NCI-H446 (cell line): ENCODE measurements at places on chromosomes 13 and 19.

DNA sequence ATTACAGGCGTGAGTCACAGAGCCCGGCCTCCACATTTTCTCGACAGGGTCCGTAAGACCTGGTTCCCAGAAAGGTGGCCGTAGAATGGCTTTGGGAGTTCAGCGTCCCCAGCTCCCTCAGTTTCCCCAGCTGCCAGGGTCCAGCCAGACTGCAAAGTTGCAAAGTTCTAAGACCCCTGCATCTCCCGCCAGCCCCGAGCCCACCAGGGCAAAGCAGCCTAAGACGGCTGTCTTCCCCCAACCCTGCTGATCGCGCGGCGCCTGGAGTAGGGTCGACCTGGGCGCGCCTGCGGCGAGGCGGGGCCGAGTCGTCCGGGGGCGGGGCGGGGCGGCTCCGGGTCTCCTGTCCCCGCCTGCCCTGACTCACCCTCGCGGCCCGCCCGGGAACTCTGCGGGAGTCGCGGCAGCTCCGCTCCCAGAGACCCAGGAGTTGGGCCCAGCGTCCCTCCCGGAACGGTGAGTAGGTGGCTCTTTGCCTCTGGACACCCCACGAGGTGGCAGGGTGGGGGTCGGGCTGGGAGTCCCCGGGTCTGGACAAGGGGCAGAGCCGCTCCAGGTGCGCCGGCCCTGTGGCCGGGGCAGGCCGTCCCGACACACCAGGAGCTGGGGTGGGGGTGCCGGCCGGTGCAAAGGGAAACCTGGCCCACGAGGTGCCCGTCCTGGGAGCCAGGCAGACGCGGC lies at the start of gene LRRC8E:
Gene LRRC8E (plus strand): TSS at position 366 of the 681 bp plus-strand sequence. CDS start 7,094 bp downstream, outside the sequence.
- DNase-seq: no peak

- no peak for DNase-seq
Observed at GRCh38 chr13:102236341-102236740, 165.5 kb downstream of the FGF14 start.

GRCh38 chr13:21446656-21447055 lies 12.4 kb downstream of the ZDHHC20 start:
- DNase-seq: no peak

DNA sequence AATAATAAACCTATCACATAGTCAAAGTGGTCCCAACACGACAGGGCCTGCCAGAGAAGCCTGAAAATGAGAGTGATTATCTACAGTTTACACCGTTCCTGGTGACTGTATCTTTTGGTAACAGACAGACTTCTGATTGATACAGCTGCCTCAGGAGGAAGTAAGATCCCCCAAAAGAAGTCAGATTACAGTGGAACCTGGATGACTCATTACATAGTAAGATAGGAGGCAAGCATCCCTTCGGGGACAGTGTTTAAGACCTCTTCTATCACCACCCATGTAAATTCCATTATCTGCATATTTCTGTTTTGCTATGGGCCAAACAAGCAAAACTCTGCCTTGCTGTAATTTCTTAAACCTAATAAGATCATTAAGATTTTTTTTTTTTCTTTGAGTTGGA lies 44.0 kb upstream of the FLT1 start:
- no peak for DNase-seq

DNA sequence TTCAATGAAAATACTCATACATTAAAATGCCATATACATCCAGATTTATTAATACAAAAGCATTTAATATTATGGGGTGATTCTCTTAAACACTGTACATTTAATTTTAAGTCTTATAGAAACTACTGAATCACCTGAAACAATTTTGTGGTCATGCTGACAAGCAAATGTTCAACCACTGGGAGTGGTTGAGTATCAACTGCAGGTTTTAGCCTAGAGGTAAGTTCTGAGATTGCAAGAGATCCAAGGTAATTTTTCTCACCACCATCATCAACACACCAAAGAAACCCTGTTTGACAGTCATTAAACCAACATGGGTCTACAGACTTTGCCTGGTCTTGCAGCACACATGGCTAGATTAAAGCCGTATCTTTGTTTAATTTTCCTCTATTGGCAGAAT lies 196.3 kb downstream of the LHFPL6 start:
- no peak for DNase-seq

DNA sequence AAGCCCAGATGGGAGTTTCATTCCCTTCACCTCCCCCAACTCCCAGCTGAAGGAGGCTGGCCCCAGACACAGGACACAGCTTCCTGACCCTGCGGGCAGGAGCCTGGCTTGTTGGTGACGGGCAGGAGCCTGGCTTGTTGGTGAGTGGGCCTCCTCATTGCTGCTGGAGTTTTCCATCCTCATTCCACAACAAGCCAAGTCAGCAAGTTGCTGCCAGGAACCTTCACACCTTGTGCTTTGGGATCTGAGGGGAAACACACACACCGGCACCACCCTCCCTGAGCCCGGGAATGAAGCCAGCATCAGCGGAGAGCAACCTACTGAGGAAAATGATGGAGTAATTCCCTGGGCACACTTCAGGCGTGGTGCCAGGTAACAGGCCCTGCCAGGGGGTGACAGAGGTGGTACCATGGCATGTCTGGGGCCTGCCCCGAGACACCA lies 74.9 kb downstream of the ALOX5AP start:
- DNase-seq: no peak

- no peak for DNase-seq
Observed at GRCh38 chr19:4967738-4968461, 1.0 kb upstream of the KDM4B start.

- peak; percentile 99 for DNase-seq
Observed at GRCh38 chr19:55599842-55600661, at the start of gene ZNF524. ZNF524 (plus strand) TSS chr19:55600288; CDS start chr19:55602113, 1,825 bp downstream.

DNA sequence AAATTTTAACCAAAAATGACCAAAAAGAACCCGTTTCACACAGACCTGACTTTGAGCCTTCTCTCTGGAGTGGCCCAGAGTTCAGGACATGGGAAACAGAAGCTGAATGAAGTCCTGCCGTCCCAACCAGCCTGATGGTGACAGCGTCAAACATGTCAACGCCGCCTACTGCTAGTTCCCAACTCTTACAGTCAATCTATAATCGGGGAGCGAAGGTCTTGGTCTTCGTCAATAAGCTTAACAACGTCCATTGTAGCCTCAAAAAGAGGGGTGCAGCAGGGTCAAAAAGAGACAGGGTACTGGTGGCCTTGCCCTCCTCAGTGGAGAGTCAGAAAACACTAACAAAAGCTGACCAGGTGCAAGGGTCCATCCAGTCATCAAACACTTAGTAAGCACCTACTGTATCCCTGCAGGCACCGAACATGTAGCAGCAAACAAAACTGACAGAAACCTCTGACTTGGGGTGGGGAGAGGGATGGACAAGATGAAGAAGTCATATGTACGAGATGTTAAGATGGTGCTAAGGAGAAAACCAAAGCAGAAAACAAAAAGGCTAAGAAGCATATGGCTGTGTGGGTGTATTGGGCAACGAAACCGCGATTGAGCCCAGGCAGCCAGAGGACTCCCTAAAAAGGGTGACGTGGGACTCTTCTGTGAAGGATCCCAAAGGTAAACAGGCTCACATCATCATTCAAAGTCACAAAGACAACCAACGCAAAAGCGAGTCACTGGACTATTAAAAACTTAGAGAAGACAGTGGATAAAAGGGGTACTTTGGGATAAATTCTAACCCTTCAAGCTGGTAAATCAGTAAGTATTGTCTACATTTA lies 12.0 kb downstream of the MLLT1 start:
- DNase-seq: no peak

DNA sequence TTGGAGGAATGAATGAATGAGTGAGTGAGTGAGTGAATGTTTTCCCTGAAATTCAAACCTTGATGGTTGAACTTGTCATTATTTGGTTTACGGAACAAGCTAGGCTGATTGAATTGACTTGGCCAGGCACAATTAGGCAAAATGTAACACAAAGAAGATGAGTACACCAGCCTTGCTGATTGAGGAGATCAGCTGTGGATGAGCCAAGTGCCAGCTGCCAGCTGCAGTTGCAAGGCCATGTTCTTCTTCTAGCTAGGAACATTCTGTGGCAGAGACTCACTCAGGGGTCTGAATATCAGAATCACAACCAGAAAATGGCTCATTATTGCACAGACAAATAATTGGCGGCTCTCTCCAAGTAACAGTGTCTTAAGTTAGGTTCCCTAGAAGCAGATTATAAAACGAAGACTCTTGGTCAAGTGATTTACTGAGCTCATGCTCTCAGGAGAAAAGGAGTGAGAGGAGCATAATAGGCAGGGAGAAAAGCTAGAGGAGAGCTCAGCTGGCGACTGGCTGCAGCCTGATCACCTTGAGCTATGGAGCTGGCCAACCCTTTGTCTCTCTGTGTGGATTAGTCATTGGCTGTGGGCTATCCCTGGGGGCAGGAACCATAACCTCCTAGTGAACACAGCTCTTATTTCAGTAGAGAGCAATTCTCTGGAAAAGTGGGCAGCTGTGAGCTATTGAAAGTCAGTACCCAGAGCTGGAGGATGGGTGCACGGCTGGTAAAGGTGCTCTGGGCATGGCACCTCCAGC lies 225.3 kb upstream of the SERP2 start:
- DNase-seq: no peak

DNA sequence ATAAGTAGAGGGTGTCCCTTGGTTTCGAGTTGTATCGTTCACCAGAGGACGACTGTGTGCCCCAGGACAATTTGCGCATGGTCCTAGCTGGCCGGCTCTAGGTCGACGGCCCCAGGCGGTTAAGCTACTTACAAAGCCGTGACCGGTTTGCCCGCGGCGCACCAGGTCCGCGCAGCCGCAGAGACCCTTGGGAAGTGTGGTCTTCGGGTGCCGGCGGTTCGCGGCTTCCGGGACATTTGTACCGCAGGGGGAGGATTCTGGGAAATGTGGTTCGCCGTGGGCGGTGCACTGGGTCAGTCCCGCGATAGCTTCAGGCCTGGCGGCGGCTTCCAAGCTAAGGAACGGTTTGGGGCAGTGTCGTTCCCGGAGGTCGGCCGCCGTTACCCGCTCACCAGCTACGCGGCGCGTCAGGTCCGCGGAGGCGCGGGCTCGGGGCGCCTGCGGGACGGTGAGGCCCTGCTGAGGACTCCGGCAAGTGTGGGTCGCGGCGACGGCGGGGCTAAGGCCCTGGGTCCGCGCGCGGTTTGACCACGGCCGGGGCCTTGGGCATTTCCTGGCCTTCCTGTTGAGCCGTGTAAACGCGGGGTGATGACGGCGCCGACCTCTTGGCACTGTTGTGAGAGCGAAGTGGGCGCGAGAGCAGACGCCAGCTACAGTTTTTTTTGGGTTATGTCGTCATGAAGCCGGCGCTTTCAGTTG lies at the start of gene ZNF302:
Gene ZNF302 (plus strand): TSS at position 293 of the 699 bp plus-strand sequence. CDS start 1,127 bp downstream, outside the sequence.
- DNase-seq: peak; percentile 93

- DNase-seq: no peak
Observed at GRCh38 chr19:6076675-6077463, 33.4 kb downstream of the RFX2 start.

DNA sequence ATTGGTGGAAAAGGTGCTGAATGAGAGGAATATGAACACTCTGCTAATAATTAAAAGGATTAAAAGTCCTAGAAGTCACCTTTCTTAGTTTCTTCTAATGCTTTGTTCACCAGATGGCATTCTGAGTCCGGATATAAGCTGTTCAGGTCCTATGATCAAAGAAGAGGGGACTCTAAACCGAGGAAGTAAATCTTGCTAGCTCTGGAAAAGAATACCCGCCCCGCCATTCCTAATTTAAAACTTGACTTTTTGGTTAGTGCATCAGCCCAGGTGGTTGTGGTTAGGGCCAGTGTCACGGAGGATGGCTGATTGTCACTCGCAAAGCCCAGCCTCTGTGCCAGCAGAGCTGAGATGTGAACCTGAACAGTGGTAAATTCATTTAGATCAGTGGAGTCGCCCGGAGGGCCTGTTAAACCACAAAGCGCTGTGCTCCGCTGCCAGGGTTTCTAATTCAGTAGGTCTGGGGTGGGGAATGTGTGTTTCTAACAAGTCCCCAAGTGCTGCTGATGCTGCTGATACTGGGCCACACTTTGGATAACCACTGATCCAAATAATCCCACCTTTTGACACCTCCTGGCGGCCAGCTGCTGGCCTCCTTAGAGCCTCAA lies 425.4 kb downstream of the DCT start:
- DNase-seq: no peak

DNA sequence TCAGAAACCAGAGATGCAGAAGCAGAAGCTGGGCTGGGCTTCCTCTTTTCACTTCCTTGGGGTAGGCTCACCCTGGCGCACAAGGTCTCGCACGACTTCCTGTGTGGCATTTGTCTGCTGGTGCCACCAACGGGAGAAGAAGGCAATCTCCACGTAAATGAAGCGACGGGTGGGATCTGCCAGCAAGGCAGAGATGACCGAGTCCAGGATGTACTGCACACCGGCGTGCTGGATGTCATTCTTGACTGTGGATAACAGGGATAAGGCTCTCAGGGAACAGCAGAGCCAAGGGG lies 1.3 kb downstream of the MAN2B1 start:
- no peak for DNase-seq

- DNase-seq: no peak
Observed at GRCh38 chr13:91112201-91112923, 235.1 kb upstream of the MIR17HG start.

GRCh38 chr13:83880275-83881139 lies 1.8 kb downstream of the SLITRK1 start:
- no peak for DNase-seq
